Stimulated activated CD8-positive, alpha-beta memory T cell treated with anti-CD3 and anti-CD28 coated beads, Interleukin-7, amount 100 ng/mL, for 1 hour (primary cell): ENCODE measurements at places on chromosomes 2 and 18.
A peak's percentile ranks its signal among the peaks of the same experiment; 100 is the strongest.

GRCh38 chr2:132479155-132479554 lies 62.5 kb downstream of the GPR39 start:
- DNase-seq, result no peak

DNA sequence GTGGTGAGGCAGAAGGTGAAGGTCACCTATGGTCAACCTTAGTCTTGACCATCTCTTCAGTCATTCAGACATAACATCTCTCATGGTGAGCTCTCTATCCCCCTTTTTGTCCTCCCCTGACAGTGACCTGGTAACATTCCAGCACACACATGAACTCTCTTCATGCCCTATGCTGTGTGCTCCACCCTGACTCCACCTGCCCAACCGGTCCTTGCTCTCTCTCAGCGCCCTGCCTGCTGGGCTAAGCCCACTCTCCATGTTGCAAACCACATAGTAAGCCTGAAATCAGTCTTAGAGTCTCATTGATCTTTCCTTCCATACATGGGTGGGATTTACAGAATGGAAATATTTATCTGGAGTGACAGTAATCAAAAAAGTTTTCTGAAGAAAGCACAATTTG lies 52.8 kb downstream of the MARCO start:
- no peak for DNase-seq

GRCh38 chr2:5316001-5316490 lies 376.1 kb upstream of the SOX11 start:
- DNase-seq, result no peak

- no peak for DNase-seq
Measured at GRCh38 chr2:40746191-40746590, 294.3 kb upstream of the SLC8A1 start.

DNA sequence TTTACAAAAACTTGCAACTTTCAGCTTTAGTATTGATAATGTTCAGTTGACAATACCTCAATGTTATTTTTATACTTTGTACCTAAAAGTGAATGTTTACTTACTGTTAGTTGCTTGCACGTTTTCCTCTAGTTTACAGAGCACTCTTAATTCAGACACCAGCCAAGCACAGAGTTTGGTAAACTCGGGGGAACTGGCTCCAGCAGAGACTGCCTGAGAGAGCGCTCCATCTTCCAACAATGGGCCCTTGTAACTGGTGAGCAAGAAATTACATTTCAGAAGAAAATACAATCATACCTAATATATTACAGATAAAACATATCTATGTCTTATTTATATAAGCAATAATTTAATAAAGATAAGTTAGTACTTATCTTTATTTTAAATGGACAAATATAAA lies 3.7 kb downstream of the FAM98A start:
- no peak for DNase-seq

DNA sequence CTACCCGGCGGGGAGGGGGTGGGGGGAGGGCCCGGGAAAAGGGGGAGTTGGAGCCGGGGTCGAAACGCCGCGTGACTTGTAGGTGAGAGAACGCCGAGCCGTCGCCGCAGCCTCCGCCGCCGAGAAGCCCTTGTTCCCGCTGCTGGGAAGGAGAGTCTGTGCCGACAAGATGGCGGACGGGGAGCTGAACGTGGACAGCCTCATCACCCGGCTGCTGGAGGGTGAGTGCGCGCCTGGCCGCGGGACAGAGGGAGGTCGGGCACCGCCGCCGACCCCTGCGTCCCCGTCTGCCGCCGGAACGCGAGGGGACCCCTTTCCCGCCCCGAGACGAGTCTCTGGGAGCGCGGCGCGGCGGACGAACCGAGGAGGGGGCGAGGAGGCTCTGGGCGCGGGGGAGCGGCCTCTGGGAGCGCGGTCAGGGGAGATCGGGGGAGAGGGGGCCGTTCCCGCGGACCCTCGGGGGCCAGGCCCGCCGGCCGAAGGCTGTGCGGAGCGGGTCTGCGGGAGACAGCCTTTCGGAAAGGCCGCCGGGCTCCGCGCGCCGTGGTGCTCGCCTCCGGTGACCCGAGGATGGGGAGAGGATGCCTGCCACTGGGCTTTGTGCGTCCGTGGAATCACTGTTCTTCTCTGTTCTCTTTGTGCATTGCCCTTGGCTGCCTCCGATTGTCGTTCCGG lies 463 bp downstream of the PPP1CB start:
- peak; percentile 5 for DNase-seq

DNA sequence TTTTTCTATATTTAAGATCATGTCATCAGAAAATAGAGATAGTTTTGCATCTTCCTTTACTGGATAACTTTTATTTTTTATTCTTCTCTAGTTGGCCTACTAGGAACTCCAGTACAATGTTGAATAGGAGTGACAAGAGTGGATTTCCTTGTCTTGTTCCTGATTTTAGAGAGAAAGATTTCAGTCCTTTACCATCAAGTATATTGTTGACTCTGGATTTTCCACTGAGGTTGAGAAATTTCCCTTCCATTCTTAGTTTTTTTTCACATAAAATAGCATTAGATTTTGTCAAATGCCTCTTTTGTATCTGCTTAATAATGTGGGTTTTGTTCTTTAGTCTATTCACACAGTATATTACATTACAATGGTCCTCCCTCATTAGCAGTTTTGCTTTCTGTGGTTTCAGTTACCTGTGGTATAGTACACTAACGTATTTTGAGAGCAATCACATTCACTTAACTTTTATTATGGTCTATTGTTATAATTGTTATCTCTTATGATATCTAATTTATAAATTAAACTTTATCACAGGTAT lies 105.5 kb downstream of the THADA start:
- no peak for DNase-seq

DNA sequence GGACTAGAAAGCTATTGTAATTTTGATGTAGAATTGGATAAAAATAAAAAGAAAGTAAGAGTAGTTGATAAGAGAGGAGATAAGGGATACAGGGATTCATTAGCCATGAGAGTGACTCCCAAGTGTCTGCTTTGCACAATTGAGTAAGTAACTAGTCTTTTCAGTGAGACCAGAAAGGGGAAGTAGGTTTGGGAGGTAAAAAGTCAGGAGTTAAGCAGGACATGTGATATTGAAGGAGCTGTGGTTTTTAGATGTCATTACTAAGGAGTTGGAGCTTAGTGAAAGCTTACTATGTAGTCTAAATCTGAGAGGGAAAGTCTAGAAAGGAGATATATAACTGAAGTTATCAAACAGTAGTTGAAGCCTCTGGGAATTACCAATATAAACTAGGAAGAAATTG lies 93.4 kb downstream of the SLC5A7 start:
- DNase-seq, result no peak

DNA sequence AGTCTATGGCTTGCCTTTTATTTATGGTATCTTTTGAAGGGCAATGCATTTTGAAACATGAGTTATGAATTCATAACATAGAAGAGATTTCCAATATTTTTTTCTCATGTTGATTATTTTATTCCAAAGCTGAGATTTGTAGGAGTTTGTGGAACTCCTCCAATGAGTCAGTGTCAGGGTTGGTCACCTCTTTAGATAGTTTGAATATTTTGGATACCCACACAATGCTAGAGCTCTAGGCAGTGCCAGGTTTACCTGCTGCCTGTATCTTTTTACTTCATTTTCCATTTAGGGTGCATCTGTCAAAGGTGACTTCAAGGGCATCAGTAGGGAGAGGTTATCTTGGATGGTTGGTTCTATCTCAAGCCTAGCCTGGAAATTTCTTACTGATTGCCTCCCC lies 152.7 kb downstream of the CERS6 start:
- DNase-seq, result no peak

DNA sequence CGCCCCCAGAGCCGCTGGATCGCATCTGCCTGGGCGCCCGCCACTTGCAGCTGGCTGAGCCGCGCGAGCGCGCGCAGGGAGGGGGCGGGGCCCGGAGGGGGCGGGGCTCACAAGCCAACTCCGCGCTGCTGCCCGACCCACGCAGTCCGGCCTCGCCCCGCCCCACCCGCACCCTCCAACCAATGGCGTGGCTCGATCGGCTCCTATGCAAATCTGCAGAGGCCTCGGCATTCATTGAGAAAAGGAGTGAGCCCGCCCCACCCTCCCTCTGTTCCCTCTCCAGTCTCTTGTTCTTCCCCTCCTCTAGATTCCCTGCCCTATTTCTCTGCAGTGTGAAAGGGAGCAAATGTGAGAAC lies at the start of gene ALK:
Gene ALK (minus strand): TSS at position 27 of the 356 bp plus-strand sequence. CDS start 927 bp downstream, outside the sequence.
- peak; percentile 13 for DNase-seq

- DNase-seq, result no peak
Measured at GRCh38 chr18:58335223-58335622, 291.2 kb downstream of the NEDD4L start.

- DNase-seq, result no peak
Measured at GRCh38 chr2:235494716-235495372, 1.0 kb downstream of the AGAP1 start.

- no peak for DNase-seq
Measured at GRCh38 chr2:82139979-82140611, 1835.5 kb upstream of the LRRTM1 start.

DNA sequence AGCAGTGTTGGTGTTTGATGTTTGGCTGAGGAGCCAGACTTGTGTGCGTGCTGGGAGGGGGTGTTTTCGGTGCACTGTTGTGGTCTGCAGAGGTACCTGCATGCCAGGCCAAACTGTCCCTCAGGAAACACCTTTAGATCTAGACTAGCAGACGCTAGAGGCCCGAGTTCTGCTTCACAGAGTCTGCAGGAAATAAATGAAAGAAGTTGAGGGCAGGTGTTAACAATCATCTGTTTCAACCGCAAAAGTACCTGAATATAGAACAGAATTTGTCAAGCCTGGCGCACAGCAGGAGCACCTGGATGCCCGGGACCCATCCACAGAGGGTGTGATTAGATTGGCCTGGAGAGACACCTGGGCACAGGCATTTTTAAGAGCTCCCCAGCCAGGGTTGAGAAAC lies 40.5 kb upstream of the REL start:
- DNase-seq, result no peak

GRCh38 chr2:42192652-42193566 lies 23.8 kb downstream of the EML4 start:
- no peak for DNase-seq

GRCh38 chr2:190891889-190892288 lies 11.3 kb downstream of the GLS start:
- no peak for DNase-seq

- no peak for DNase-seq
Measured at GRCh38 chr2:88838165-88838635, 146.7 kb downstream of the RPIA start.

DNA sequence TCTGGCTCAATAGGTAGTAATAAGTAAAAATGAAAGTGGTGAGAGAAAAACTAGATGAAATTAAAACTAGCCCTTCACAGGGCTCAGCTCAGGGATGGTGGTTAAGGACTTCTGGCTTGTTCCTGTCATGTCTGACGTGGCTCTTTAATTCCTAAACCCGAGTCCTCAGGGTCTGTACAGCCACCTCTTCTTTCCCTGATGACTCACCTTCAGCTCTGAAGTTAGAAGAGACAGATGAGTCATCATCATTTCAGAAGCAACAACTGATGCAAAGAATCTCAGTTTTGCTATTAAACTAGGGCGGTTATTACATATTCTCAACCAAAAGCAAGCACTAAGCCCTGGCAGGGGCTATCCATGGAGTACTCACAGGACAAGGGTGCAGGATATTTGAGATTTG lies 24.0 kb upstream of the ITGB6 start:
- no peak for DNase-seq

- DNase-seq, result no peak
Measured at GRCh38 chr2:60109744-60110143, 443.7 kb downstream of the BCL11A start.

DNA sequence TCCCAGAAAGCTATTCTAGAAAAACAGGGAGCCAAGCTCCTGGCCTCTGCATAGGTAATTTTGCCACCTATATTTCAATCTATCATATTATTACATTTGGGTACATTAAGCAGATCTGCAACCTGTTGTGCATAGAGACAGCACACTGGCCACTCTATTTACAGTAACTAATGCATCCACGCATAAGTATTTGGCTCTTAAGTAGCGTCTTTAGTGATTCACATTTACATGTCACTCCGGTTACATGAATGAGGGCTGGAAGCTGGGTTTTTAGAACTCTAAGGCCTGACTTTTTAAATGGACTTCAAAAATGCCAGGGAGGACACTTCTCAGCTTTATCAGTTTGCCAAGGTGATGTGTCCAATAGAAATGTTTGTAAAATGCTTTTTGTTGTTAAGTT lies 97.7 kb downstream of the NYAP2 start:
- DNase-seq, result no peak

DNA sequence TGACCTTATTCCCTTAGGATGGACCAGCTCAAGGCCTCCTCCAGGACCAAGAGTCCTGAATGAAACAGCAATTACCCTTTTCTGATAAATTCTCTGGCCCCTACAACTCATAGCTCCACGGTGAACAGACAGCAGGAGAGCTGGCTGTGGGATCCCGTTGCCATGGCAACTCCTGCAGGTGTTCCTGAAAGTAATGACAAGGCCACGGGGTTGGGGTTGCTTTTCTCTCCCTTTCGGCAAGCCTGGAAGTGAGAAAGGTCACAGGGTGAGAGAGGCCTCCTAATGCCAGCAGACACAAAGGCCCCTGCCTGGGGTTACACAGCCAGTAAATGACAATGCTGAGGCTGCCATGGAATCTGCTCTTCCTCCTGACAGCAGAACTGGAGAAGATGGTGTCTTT lies 403.0 kb downstream of the NBAS start:
- no peak for DNase-seq

GRCh38 chr2:190219186-190219585 lies 100.4 kb downstream of the HIBCH start:
- DNase-seq, result no peak

DNA sequence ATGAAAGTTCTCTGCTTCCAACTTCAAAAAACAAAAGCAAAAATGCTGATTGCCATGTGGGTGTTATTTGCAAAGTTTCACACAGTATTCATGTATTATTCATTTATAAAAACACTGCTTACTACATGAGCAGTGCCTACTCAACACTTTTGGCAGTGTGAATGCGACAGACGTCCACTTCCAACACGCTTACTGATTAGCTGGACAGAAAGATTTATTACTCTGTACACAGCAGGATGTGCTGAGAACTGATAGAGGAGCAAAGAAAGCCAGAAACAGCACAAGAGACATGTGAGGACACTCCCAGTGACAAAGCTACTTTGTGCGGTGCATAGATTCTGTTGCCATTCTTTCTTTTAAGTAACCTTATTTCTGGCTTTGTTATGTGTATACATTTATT lies 258.8 kb downstream of the DLGAP1 start:
- DNase-seq, result no peak

DNA sequence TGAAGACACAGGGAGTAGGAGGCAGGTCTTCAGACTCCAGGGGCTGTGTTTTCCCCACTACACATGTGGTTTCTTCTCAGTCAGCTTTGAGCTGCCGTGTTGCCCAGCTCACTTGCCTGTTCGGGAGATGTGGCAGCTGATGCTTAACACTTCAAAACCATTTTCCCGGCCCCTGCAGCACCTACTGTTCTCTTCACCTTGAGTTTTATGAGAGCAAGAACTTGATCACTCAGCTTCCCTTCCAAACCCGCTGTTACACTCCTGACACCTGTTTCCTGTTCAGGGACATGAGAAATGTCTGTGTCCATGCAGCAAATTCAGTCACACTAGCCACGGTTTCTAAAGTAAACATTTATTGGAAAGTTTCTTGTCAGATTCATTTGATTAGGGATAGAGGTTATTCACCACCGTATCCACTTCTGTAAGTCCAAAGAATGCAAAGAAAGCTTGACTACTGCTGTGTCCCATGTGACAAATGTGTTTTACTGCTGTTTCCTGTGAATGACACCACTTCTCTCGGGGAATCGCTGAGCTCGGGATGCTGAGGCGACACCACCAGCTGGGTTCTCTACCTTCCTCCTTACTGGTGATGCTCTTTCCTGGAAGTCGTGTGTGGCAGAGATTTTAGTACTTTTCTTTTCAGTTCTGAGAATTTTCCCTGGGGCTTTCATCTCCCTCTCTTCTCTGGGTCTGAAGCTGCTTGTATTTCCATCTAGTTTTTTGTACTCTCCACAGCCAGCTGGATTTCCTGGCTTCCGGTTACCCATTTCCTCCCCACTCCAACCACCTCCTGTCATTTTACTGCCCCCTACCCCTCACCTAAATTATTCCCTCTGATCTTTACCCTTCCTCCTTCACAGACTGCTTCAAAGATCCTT lies 91.7 kb downstream of the KLF7 start:
- no peak for DNase-seq
